CD8-positive, alpha-beta memory T cell (primary cell): ENCODE measurements at places on chromosomes 1 and 21. TPM values are rescaled to one million over a fixed set of nuclear protein-coding genes. Genes with fewer than 3 reads are reported as not detected.
A peak's percentile ranks its signal among the peaks of the same experiment; 100 is the strongest.

DNA sequence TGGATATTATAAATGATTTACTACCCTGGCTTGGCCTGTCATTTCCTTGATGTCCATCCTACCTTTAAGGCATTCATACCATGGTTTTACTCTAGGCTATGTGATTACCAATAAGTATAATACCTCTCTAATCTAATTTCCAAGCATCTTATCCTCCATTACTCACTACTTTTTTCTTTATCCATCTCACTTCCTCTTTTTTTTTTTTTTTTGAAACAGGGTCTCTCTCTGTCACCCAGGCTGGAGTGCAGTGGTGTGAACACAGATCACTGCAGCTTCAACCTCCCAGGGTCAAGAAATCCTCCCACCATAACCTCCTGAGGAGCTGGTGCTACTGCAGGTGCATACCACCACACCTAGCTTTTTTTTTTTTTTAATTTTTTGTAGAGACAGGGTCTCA, 39.9 kb downstream of the INKA2 start:
- H3K27me3 ChIP-seq, result no peaks in the 10 kb centered on the region
- no peak for DNase-seq
- peaks cover 42% of the 10 kb centered on the region for H3K36me3 ChIP-seq
- H3K27ac ChIP-seq, result no peak overlapping the region
- no peaks in the 10 kb centered on the region for H3K4me1 ChIP-seq

DNA sequence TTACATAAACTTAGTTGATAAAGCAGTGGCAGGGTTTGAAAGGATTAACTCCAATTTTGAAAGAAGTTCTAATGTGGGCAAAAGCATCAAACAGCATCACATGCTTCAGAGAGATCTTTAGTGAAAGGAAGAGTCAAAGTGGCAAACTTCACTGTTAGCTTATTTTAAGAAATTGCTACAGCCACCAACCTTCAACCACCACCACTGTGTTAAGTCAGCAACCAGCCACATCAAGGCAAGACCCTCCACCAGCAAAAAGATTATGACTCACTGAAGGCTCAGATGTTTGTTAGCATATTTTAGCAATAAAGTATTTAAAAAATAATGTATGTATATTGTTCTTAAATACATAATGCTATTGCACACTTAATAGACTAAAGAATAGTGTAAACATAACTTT, 21.3 kb upstream of the MAGI3 start:
- no peak overlapping the region for H3K27ac ChIP-seq
- H3K4me1 ChIP-seq, result no peaks in the 10 kb centered on the region
- H3K27me3 ChIP-seq, result no peaks in the 10 kb centered on the region
- H3K36me3 ChIP-seq, result no peaks in the 10 kb centered on the region

- H3K27me3 ChIP-seq, result no peaks in the 10 kb centered on the region
- H3K4me1 ChIP-seq, result peaks cover 7% of the 10 kb centered on the region
- DNase-seq, result no peak
- no peak overlapping the region for H3K4me3 ChIP-seq
These were observed 121.7 kb downstream of the DHRS3 start for GRCh38 chr1:12496154-12496961.

GRCh38 chr1:29444081-29444715, 207.9 kb downstream of the PTPRU start:
- peaks cover 4% of the 10 kb centered on the region for H3K27me3 ChIP-seq
- no peak for DNase-seq
- no peak overlapping the region for H3K4me3 ChIP-seq
- H3K4me1 ChIP-seq, result no peaks in the 10 kb centered on the region

Gene PDE9A
- total RNA-seq, result 2.6 TPM

- no peak overlapping the region for H3K27ac ChIP-seq
- no peaks in the 10 kb centered on the region for H3K36me3 ChIP-seq
- no peaks in the 10 kb centered on the region for H3K27me3 ChIP-seq
- no peak overlapping the region for H3K4me3 ChIP-seq
- no peaks in the 10 kb centered on the region for H3K4me1 ChIP-seq
- no peak for DNase-seq
These were observed 11.2 kb upstream of the MX2 start for GRCh38 chr21:41350436-41351155.

Gene ITLN2
- not detected for total RNA-seq

DNA sequence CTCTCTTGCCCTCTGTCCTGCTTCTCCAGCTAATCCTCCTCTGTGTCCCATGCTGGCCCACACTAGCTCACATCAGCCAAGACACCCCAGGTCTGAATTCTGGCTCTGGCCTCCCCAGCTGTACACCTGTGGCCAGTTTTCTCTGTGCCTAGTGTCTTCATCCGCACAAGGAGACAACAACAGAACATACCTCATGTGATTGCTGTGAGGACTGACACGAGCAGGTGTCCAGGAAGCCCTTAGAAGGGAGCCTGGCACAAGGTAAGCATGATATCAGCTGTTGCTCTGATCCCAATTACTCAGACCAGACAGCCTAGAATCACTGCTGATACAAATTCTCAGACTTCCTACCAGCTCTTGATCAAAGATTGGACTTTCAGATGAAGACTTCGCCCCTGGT, 71.2 kb upstream of the GJB5 start:
- H3K27me3 ChIP-seq, result no peaks in the 10 kb centered on the region
- H3K4me3 ChIP-seq, result no peak overlapping the region
- no peak for DNase-seq
- no peak overlapping the region for H3K27ac ChIP-seq
- no peaks in the 10 kb centered on the region for H3K36me3 ChIP-seq

Gene ADORA1
- not detected for total RNA-seq

Gene FALEC
- total RNA-seq, result not detected

DNA sequence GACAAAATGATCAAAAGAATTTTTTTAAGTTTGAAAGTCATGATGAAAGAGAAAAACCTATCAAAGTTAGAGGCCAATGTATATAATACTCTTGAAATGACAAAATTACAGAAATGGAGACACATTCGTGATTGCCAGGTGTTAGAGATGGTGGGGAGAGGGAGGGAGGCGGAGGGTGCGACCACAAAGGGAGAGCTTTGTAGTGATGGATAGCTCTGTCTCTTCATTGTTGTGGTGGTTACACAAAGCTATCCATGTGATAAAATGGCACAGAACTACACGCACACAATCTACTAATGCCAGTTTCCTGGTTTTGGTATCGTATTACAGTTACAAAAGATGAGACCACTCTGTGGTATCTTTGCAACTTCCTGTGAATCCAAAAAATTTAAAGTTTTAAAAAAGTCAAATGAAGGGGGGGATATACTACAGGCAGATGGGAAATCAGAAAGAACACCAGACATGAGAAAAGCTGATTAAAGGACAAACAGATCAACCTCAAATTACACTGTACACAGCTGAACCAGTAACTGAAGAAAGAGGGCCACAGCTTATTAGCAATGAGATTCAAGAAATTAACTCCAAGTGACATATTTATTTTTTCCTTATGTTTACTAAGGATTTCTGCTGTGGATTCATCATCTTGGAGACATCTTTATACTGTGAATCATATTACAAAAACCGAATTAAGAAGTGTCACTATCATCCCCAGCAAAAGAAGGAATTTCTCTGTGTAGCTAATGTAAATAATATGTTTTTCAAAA, 199.1 kb downstream of the SLC45A1 start:
- H3K4me1 ChIP-seq, result peaks cover 44% of the 10 kb centered on the region
- no peak for DNase-seq
- H3K36me3 ChIP-seq, result no peaks in the 10 kb centered on the region
- no peak overlapping the region for H3K27ac ChIP-seq
- H3K27me3 ChIP-seq, result no peaks in the 10 kb centered on the region

GRCh38 chr1:187871177-187871845, 1042.6 kb downstream of the PLA2G4A start:
- H3K4me1 ChIP-seq, result no peaks in the 10 kb centered on the region
- H3K36me3 ChIP-seq, result no peaks in the 10 kb centered on the region
- H3K27ac ChIP-seq, result no peak overlapping the region

DNA sequence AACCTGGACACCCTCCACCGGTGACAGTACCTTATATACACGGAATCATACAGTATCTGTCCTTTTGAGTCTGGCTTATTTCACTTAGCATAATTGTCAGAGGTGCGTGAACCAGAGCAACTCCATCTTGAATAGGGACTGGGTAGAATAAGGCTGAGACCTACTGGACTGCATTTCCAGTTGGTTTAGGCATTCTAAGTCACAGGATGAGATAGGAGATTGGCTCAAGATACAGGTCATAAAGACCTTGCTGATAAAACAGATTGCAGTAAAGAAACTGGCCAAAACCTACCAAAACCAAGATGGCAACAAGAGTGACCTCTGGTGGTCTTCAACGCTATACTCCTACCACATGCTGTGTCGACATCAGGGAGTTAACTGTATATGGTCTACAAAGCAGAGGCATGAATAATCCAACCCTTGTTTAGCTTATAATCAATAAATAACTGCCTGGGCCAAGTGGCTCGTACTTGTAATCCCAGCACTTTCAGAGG, 1.4 kb upstream of the FDPS start:
- peak overlapping the region; percentile 94 for H3K4me3 ChIP-seq
- H3K27ac ChIP-seq, result peak overlapping the region; percentile 93
- no peaks in the 10 kb centered on the region for H3K36me3 ChIP-seq
- no peak for DNase-seq
- H3K27me3 ChIP-seq, result no peaks in the 10 kb centered on the region

- H3K4me1 ChIP-seq, result no peaks in the 10 kb centered on the region
- no peak overlapping the region for H3K27ac ChIP-seq
- H3K4me3 ChIP-seq, result no peak overlapping the region
- no peaks in the 10 kb centered on the region for H3K36me3 ChIP-seq
These were observed 332.9 kb upstream of the PTBP2 start for GRCh38 chr1:96388421-96389310.

GRCh38 chr1:181754103-181754502, 270.8 kb downstream of the CACNA1E start:
- no peaks in the 10 kb centered on the region for H3K36me3 ChIP-seq
- no peaks in the 10 kb centered on the region for H3K4me1 ChIP-seq
- no peak for DNase-seq
- no peaks in the 10 kb centered on the region for H3K27me3 ChIP-seq
- no peak overlapping the region for H3K4me3 ChIP-seq

DNA sequence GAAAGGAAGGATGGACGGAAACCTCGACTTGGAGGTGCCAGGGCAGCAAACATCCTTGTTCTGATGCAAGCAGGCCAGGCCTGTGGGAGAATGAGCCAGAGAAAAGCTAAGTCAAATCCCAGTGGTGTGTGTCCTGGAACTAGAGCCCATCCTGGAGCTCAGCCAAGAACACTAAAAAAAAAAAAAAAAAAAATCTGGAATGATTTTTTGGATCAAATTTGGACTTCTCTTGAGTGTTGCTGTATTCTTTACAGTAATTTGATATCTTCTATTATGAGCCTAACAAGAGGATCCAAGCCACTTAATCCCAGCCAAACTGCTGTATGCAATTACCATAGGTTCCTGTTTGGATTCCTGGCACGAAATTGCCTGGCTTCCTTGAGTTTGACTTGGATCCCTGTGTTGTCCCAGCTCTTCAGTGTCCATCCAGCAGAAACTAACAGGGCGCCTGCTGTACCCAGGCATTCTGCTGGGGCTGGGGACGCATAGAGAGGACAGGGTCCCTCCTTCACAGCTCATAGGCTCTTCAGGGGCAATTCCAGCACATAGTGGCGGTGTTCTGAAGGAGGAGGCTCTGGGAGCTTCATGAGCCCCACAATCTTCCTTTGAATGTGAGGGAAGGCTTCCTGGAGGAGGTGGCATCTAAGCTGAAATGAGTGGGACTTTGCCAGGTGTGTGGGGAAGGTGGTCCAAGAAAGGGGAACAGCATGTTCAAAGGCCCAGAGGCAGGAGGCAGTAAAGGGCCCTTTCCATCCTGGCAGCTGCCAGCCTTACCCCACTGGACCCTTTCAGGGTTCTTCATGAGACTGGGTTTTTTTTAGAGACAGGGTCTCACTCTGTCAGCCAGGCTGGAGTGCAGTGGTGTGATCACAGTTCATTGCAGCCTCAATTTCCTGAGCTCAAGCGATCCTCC, 24.7 kb downstream of the EPHX1 start:
- no peak overlapping the region for H3K27ac ChIP-seq
- DNase-seq, result no peak
- H3K27me3 ChIP-seq, result no peaks in the 10 kb centered on the region
- H3K4me3 ChIP-seq, result no peak overlapping the region
- no peaks in the 10 kb centered on the region for H3K36me3 ChIP-seq

Gene HSPA6
- total RNA-seq, result 0.90 TPM

DNA sequence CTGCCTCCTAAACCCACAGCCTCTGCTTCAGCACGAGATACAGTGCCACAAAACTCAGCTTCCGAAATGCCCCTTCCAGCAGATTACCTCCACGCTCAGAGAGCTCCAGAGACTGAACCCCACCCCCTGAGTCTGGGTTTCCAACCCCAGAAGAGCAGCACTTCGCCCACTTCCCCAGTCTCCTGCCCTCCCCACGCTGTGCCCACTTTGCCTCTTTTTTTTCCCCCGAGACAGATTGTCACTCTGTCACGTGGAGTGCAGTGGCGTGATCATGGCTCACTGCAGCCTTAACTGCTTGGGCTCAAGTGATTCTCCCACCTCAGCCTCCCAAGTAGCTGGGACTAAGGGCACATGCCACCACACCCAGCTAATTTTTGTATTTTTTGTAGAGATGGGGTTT, 10.1 kb downstream of the ICMT start:
- H3K36me3 ChIP-seq, result peaks cover 18% of the 10 kb centered on the region
- no peak overlapping the region for H3K4me3 ChIP-seq
- H3K27me3 ChIP-seq, result no peaks in the 10 kb centered on the region
- DNase-seq, result no peak
- no peaks in the 10 kb centered on the region for H3K4me1 ChIP-seq

DNA sequence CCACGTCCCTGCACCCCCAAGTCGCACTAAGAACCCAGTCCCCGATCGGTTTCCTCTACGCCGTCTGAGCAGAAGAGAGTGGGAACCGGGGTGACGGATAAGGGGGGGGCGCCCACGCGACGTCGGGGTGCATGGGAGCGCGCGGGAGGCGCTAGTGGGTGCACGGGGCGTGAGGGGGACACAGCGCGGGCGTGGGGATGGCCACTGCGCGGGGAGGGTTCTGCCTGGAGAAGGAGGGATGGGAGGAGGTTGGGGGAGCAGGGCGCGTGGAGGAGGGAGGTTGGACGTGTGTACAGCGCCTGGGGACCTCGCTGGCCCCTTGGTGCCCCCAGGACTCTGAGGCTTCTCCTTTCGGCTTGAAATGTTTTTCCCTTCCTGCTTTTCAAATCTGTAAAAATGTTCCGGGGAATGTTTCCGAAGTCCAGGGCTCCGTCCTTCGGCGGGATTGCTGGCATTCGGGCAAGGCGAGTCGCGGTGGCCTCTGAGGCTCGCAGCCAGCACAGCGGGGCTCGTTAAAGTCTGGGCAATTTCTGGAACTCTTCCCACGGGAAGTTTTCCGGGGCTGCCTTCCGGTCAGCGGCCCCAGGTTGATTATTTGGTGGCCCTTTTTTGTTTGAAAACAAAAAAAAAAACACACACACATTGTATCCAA, 13.1 kb downstream of the RNF220 start:
- no peak overlapping the region for H3K4me3 ChIP-seq
- no peak for DNase-seq
- H3K27me3 ChIP-seq, result peaks cover 41% of the 10 kb centered on the region
- H3K36me3 ChIP-seq, result no peaks in the 10 kb centered on the region
- no peak overlapping the region for H3K27ac ChIP-seq

DNA sequence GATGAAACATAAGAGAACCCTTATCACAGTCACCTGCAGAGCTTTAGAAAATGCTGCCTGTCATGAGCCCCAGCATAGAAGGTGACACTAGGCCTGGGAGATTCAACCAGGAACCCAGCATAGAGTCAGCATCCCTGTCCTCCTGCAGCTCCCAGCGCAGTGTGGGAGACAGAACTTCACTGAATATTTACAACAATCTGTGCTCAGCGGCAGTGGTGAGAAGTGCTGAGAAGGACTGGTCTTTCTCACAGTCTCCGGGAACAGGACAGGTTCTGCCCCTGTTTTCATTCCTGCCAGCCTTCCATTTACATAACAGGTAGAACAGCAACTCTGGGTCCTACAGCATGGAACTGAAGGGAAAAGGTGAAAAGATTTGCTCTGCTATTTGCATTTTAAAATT, 83.5 kb upstream of the GADD45A start:
- H3K4me3 ChIP-seq, result no peak overlapping the region
- H3K4me1 ChIP-seq, result no peaks in the 10 kb centered on the region
- H3K27ac ChIP-seq, result no peak overlapping the region
- DNase-seq, result no peak
- H3K27me3 ChIP-seq, result no peaks in the 10 kb centered on the region
